ENCODE measurements at places on chromosomes 13 and 19.

GRCh38 chr13:60925686-60926085 lies 490.0 kb downstream of the PCDH20 start:
- no peak for DNase-seq

DNA sequence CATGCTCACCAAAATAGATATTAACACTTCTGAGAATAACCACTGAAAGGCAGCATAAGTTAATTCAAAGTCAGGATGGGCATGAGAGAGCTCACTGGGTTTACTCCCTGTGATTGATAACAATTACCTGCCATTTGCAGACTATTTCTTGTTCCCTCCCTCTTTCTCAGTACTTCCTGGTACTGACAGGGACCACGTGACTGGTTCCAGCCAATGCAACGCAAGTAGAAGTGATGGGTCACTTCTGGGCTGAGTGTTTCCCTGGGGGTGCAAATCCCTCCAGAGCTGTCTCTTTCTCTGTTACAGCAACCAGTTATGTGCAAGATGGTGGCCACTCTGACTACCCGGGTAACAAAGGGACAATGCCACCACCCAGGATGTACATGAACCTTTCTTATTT lies 118.8 kb downstream of the EFNB2 start:
- no peak for DNase-seq

- DNase-seq, result no peak
Measured at GRCh38 chr19:28941833-28942232, 271.1 kb downstream of the UQCRFS1 start.

- no peak for DNase-seq
Measured at GRCh38 chr19:46296202-46296480, 701 bp upstream of the HIF3A start.

- no peak for DNase-seq
Measured at GRCh38 chr13:110907951-110908898, 6.6 kb downstream of the ANKRD10 start.

DNA sequence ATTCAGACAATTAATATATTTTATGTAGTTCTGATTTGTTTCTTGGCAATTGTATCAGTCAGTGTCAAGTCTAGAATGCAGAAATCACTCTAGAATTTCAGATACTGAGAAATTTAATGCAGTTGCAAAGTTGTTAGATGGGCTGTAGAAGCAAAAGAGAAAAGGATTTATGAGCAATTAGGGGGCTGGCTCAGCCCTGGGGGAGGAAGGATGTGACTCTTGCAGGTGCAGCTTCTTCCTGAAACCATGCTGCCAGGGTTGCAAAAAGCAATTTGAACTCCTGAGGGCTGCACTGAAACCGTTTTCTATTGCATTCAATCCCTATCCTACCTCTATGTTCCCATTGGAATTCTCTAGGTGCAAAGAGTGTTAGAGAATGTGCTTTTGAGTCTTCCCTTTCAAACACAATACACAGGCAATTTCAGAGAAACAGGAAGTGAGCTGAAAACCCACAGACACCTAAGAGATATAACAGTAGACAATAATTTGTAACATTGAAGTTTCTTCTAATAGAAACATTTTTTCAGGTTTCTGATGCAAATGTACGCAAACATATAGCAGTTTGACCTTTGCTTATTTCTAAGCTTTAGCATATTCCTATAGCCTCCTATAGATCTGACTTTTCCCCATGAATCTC lies 814.7 kb upstream of the ATXN8OS start:
- DNase-seq, result no peak

DNA sequence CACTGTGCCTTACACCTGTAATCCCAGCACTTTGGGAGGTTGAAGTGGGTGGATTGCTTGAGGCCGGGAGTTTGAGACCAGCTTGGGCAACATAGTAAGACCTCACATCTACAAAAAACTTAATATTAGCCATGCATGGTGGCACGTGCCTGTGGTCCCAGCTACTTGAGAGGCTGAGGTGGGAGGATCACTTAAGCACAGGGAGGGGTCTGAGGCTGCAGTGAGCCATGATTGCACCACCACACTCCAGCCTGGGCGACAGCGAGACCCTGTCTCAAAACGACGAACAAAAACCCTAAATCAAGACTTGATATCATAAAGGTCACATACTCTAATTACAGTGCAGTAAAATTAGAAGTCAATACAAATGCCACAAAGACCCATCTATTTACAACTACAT lies 17.4 kb downstream of the SLC7A9 start:
- no peak for DNase-seq

GRCh38 chr19:44817725-44818465 lies 9.0 kb downstream of the BCAM start:
- no peak for DNase-seq
